ENCODE measurements at places on chromosomes 6 and 20. TPM values are rescaled to one million over a fixed set of nuclear protein-coding genes. Genes with fewer than 3 reads are reported as not detected.

GRCh38 chr6:41642090-41642959, 4.1 kb downstream of the MDFI start:
- no peak for DNase-seq

- no peak for DNase-seq
Observed at GRCh38 chr20:30963591-30963990, 293.9 kb upstream of the DEFB115 start.

TNNC2 gene
- not detected for total RNA-seq

GRCh38 chr20:59207742-59208357, 44.2 kb downstream of the ZNF831 start:
- DNase-seq: no peak

USP49 gene
- total RNA-seq: 3.2 TPM
